ENCODE measurements at places on chromosomes 6 and 20.

DNA sequence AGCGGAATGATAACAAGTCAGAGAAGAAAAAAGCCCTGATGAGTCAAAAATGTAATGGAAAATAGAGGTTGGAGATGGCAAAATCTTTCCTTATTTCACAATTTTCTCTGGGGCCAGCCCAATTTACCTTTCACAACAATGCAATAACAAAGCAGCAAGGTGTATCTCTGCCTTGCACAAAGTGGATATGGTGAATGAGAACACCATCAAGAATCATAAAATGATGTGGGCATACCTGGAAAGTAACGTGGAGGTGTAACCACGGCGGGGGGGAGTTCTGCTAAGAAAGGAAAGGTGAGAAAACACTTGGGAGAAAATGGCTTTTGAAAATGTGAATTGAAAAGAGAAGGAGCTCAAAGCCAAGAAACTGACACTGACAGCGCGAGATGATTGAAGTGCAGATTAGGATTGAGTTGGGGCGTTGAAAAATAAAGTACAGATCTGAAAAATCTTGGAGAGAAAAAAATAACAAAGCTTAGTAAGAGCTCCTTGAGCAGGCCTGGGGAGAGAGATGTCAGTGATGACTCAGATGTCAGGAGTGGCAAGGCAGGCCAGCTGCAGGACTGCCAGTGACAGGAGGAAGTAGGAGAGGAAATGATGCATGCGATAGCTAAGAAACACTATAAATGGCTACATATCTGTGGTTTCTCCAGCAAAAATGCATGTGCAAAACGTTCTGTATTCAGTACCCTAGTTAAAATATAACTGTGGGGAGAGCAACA lies 26.2 kb downstream of the ARHGAP18 start:
- DNase-seq: peak; percentile 91

GRCh38 chr6:166737261-166737660 lies 110.2 kb upstream of the RPS6KA2 start:
- DNase-seq: no peak

DNA sequence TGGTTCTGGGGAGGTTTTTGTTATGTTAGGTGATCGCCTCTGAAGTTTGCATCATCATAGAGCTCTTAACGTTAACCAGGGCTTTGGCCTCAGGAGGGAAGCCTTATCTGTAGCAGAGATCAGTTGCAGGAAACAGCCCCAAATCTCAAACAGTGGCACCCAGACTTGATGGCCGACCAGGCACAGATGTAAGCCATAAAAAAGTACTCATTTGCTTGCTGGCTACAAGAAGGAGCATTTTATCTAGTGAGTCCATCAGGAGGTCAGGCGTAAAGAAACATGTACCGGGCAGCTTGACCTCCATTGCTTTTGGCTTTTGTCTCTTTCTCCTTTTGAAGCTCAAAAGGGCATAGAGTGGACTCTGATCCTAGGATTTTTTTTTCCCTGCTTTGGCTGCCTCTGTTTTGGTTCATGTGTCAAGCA lies 122.3 kb downstream of the CCDC170 start:
- no peak for DNase-seq

- DNase-seq: no peak
These were observed 47.7 kb downstream of the PYGB start for GRCh38 chr20:25295386-25296093.

- peak; percentile 31 for DNase-seq
These were observed 41.5 kb downstream of the MAN1A1 start for GRCh38 chr6:119308048-119308570.

- no peak for DNase-seq
These were observed 22.9 kb upstream of the TMEM170B start for GRCh38 chr6:11514672-11515071.

GRCh38 chr20:32762754-32763201 lies 593 bp downstream of the DNMT3B start:
- no peak for DNase-seq

GRCh38 chr6:47977314-47977713 lies 133.7 kb downstream of the PTCHD4 start:
- no peak for DNase-seq

DNA sequence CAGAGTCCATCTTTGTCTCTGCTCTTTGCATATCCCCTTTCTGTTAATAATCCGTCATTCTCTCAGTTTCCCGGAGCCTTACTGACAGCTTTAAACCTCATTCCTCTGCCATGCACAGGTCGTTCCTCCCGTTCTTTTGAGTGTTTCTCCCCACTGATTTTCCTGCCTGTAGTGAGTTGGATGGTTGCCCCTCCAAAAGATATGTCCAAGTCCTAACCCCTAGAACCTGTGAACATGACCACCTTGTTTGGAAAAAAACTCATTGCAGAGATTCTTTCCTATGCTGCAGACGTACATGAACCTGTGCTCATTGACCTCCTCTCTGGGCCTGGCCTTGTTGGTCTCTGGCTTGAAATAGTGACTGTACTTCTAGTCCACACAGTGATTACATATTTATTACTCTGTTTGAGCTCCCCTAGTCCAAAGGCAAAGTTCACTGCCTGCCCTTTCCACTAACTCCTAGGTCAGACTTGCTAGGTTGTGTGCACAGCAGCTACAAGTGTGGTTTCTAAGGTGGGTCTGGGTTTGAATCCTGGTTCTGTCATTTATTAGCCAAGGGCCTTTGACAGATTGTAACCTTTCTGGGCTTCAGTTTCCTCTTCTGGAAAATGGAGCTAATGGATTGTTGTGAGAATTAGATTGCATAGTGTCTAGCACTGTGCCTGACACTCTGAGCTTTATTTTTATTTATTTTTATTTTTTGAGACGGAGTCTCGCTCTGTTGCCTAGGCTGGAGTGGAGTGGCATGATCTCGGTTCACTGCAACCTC lies 29.3 kb downstream of the PPARD start:
- DNase-seq: no peak

DNA sequence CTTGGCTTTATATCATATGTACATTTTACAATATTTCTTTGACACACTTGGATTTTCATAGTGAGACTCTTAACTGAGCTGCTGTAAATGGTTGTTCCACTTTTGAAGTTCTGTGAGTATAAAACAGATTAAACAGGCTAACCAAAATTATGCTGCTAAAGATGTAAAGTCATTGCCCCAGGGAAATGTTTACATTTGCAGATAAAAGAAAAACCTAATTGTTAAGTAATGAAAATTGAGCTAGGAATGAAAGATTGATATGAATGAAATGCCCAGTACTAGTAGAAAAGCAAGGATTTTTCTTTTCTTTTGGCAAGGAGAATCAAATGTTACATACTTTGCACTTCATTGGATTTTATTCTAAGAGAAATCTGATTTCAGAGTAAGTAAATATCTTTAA lies 159.4 kb downstream of the IMPG1 start:
- no peak for DNase-seq

- DNase-seq: no peak
These were observed 847.0 kb upstream of the MAP3K7 start for GRCh38 chr6:91433660-91434534.

- DNase-seq: no peak
These were observed 11.2 kb downstream of the TCFL5 start for GRCh38 chr20:62850333-62850974.

- peak; percentile 48 for DNase-seq
These were observed 22.4 kb downstream of the ZNF311 start for GRCh38 chr6:28982476-28983266.

DNA sequence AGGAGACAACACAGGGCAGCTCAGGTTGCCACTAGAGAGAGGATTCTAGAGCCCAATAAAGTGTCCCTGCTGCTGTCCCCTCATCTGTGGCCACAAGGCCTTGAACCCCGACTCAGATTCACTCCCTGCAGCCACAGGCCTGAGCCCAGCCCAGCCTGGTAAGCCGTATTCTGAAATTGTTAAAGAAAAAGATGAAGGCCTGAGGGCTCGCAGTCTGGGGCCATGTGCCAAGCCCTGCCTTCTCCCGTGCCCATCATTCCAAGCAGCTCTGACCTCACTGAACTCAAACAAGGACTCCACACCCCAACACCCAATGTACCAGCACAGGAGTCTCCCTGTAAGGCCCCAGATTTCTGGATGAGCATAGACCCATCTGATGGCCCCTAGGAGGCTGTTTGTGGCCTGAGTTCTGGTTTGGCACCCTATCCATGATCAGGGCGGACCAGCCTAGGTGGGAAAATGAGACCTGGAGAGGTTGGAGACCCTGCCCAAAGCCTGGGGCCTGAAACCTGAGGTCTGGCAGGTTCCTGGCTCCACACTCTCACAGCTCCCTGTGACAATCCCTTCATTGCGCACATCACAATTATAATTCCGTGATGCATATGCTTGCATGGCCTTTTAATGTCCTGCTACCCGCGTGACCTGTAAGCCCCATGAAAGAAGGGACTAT lies 62.0 kb upstream of the TOP1 start:
- DNase-seq: no peak

DNA sequence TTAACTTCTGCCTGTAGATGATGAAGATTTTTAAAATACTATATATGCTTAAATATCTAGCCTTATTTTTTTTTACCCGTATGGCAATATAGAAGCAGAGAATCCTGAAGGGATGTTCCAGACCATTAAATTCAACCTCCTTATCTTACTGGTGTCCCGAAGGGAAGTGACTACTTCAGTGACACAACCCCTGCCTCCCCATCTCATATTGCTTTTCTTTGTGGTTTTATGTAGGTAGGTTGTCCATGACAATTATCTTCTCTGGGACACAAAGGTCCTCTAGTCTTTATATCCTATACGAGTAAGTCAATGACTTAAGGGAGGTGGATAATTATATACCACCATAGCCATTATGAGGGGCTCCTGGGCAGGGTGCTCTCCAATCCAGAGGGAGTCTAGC lies 57.4 kb upstream of the EMILIN3 start:
- no peak for DNase-seq

GRCh38 chr6:131532580-131533039 lies 40.4 kb upstream of the ARG1 start:
- peak; percentile 57 for DNase-seq

GRCh38 chr6:90382760-90383159 lies 86.1 kb upstream of the BACH2 start:
- DNase-seq: no peak

- no peak for DNase-seq
These were observed 647 bp downstream of the UNC93A start for GRCh38 chr6:167291623-167292300.

DNA sequence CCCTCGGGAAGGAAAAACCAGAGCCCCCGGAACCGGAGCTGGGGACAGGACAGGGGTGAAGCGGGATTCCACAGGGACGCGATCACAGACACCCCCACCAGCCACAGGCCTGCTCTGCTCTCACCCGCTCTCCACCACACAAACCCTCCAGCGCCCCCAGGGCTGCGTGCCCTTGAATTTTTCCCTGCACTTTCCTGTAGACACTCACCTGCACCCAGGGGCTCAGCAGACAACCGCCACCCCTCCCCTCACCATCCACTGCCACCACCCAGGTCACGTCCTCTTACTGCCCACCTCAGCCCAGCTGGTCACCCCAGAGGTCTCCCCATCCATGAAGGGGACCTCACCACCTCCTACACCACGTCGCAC lies 631 bp downstream of the ULBP2 start:
- no peak for DNase-seq

DNA sequence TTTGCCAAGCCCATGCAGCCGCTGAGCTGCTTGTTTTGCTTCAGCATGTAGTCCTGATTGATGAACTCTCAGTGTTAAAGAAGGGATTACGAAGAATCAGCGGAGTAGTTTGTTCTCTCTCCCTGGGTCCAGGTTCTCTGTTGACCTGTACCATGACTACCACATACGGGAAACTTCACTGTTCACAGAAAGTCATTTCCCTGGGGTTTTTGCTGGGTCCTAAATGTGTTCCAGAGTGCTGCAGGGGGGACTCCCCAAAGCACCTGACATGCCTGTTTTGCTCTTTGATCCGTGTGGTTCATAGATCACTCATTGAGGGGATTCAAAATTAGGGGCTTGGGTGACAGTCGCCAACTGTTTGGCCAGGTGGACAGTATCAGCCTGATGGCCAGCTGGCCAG lies 5.5 kb downstream of the LSM14B start:
- no peak for DNase-seq

DNA sequence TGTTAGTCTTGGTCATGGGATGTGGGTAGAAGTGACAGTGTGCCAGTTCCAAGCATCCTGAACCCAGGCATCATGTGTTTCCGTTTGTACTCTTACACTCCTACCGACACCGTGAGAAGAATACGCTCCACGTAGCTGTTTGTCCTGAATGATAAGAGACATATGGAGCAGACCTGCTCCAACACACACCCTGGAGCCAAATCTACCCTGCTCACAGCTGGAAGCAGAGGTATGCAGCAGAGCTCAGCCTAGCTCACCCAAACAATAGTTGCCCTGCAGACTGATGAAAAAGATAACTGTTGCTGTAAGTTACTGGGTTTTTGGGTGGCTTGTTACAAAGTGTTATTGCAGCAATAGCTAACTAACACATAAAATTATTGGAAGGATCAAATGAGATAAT lies 14.3 kb upstream of the PDSS2 start:
- DNase-seq: no peak

DNA sequence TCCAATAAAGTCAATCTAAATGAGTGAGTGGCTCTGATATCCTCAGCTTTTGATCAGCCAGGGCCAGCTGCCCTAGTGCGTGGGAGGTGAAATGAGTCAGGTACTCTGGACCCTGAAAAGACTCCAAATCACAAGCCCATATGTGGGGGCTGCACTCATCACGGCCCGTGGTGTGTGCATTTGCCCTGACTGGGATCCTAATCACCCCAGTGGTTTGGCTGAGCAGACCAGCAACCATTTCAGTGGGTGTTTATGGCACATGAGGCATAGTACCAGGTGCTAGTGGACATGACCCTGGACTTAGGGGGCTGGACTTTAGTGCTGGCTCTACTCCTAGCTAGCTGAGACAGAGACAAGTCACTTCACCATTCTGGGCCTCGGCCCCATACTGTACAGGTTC lies 39.4 kb downstream of the SCML4 start:
- DNase-seq: no peak

DNA sequence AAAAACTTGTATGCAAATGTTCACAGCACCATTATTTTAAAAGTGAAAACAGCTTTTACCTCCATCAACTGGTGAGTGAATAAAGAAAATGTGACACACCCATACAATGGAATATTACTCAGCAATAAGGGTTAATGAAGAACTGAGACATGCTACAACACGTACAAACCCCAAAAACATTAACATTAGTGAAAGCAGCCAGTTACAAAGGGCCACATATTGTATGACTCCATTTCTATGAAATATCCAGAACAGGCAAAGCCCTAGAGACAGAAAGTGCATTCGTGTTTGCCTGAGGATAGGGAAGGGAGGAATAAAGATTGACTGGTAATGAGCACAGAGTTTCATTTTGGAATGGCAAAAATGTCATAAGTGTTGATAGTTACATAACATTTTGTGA lies 21.5 kb downstream of the EPM2A start:
- DNase-seq: no peak

- peak; percentile 51 for DNase-seq
These were observed 512 bp downstream of the TAP1 start for GRCh38 chr6:32852844-32853540.

Measured in activated CD4-positive, alpha-beta T cell treated with anti-CD3 and anti-CD28 coated beads, Interleukin-2, Interleukin-6, amounts not matched to agents 100 ng/mL and 50 ng/mL, durations not matched to agents 16 hours and 8 hours (primary cell).